ENCODE measurements at places on chromosomes 6 and 20.

DNA sequence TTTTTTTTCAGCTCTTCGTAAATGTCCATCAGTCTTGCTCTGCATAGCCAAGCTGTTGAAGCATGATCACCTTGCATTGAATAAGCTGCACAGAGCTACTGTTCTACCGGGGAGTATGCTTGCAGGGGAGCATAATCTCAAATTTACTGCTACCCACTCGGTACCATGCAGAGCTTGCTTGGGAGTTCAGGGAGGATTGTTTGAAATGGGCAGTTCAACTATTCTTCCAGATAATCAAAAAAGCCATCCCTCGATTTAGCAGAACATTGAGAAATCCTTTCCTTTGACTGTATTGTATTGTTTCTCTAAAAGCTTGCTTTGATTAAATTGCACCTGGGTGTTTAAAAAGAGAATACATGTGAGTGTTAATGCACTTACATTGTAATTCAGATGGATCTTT, 332.6 kb downstream of the UTRN start:
- no peak for DNase-seq

DNA sequence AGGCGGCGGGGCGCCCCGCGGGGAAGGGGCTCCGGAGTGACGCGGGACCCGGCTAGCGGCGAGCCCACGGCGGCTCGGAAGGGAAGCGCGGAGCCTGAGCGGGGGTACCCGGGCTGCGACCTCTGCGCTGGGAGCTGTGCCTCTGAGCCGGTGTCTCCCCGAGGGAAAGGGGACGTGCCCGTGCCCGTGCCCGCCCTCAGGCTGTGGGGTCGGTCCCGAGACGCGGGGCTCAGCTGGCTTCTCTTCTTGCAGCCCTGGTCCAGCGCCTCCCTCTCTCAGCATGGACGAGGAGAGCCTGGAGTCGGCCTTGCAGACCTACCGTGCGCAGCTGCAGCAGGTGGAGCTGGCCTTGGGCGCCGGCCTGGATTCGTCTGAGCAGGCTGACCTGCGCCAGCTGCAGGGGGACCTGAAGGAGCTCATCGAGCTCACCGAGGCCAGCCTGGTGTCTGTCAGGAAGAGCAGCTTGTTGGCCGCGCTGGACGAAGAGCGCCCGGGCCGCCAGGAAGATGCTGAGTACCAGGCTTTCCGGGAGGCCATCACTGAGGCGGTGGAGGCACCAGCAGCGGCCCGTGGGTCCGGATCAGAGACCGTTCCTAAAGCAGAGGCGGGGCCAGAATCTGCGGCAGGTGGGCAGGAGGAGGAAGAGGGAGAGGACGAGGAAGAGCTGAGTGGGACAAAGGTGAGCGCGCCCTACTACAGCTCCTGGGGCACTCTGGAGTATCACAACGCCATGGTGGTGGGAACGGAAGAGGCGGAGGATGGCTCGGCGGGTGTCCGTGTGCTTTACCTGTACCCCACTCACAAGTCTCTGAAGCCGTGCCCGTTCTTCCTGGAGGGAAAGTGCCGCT, 686 bp downstream of the ZGPAT start:
- no peak for DNase-seq

DNA sequence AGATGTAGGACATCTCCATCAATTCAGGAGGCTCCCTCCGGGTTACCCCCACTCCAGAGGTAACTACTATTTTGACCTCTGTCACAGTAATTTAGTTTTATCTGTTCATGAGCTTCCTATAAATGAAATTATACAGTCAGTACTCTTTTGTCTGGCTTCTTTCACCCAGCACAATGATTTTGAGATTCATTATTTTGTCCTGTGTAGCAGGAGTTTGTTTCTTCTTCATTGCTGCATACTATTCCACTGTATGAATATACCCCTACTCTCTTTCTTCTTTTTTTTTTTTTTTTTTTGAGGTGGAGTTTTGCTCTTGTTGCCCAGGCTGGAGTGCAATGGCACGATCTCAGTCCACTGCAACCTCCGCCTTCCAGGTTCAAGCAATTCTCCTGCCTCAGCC, 11.8 kb upstream of the AP5S1 start:
- no peak for DNase-seq

GRCh38 chr20:49865559-49865958, 49.8 kb downstream of the SPATA2 start:
- DNase-seq, result no peak

GRCh38 chr6:132132924-132133639, 181.9 kb upstream of the CCN2 start:
- DNase-seq, result no peak

- DNase-seq, result no peak
Measured at GRCh38 chr20:56985066-56985685, 281.3 kb downstream of the BMP7 start.

DNA sequence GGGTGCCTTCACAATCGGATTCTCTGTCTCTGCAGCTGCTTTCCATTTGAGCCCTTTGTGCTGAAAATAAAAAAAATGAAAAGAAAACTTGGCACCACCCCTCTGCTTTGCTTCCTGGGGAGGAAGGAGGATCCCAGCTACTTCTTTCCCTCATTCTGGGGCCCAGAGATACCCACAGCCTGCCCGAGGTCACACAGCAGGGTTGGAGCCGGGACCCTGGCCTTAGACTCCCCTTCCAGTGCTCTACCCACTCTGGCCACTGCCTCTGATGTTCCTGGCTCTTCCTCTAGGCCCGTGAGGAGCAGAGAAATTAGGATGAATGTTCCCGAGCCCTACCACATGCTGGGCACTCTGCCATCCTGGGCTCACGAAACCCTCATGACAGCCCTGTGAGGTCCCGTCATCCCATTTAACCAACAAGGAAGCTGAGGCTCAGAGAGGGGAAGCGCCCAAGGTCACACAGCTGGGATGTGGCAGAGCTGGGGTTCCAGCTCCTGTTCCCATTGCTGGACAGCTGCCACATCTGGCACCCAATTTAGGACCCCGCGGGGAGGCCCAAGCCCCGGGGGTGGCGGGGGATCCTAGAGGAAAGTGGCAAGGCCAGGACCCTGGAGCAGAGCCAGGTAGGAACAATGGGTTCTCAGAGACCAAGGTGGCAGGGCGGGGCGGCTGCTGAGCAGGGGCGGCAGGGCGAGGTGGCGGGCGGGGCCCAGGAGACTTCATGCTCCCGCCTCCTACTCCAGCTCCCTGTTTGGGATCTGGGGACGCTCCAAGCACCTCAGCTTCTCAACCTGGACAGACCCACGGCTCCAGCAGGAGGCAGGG, 76.6 kb downstream of the CEBPB start:
- DNase-seq, result no peak

GRCh38 chr20:50054626-50055511, 58.1 kb downstream of the UBE2V1 start:
- no peak for DNase-seq

DNA sequence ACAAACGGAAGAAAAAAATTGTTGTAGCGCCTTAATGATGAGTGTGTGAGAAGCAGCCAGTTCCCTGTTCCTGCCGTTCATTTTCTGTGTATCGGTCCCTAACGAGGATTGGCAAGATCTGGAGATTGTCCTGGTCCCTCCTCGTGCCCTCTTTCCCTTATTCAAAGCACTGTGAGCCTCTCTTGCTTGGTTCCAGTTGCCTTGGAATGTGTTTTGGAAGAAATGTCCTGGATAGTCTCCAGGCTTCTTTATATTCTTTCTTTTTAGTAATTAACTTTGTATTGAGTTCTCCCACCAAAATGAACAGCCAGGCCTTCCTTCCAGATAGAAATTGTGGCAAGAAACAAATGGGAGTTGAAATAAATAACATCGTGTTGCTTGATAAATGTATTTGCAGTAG, 348.3 kb downstream of the CDH26 start:
- no peak for DNase-seq

DNA sequence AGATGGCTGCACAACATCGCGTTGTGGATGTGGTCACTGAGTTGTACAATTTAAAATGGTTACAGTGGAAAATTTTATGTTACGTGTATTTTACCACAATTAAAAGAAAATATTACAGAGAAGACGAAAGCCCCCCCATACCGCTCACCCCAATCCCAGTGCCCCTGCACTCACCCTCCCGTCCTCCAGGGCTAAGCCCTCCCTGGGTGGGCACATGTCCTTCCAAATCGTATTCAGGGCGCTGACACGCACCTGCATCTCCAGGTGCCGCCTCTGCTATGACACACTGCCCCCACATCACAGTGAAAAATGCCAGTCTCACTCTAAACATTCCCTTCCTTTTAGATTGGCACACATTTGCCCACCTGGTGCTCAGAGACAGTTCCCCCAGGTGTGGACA, 49.4 kb downstream of the PSMG4 start:
- DNase-seq, result no peak

- no peak for DNase-seq
Measured at GRCh38 chr6:6312901-6313441, 7.5 kb downstream of the F13A1 start.

- no peak for DNase-seq
Measured at GRCh38 chr6:24543683-24544082, 48.9 kb downstream of the ALDH5A1 start.

DNA sequence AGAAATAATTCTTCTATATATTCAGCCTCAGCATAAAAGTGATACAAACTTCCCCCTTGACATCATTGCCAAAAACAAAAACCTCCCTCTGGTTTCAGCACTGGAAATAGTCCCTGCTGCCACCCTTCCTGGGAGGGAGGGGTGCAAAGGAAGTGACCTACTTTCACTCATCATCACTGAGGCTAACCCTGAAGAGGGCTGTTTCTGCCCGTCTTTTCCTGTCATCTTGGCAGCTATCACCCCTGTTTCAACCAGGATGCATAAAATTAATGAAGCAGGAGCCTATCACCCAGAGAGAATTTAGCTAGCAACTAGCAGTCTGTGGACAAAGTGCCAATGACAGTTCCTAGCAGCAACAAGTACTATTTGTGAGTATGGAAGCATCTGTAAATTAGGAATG, 397.8 kb downstream of the LAMA2 start:
- DNase-seq, result no peak

DNA sequence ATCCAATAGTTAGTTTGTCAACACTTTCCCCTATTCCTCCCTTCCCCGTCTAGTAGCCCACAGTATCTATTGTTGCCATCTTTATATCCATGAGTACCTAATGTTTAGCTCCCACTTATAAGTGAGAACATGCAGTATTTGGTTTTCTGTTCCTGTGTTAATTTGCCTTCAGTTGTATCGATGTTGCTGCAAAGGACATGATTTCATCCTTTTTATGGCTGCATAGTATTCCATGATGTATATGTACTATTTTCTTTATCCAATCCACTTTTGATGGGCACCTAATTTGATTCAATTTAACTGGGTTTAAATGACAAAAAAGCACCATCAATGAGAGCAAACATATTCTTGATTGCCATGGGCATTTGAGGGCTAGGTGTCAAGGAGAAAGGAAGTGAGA, 321.5 kb upstream of the TBX18 start:
- DNase-seq, result no peak

GRCh38 chr20:48722737-48723191, 105.0 kb downstream of the PREX1 start:
- DNase-seq, result peak; percentile 89

GRCh38 chr6:31060145-31060544, 49.9 kb downstream of the MUC22 start:
- DNase-seq, result no peak

DNA sequence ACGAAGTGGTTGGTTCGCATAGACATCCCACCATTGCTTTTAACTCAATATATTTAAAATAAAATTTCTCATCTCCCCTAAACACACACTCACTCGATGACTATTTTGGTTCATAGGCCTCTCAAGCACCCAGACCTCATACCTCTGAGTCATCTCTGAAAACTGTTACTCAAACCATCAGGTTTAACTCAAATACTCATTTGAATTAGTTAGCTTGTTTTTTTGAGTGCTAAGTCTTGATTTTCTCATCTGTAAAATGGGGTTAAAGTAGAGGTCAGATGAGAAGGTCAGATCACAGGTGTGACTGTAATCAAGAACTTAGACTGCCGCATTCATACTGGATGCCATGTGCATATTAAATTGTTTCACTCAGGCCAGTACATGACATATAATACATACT, 243.9 kb upstream of the TENT5A start:
- no peak for DNase-seq

- DNase-seq, result no peak
Measured at GRCh38 chr20:64152906-64153305, 11.3 kb upstream of the MYT1 start.

DNA sequence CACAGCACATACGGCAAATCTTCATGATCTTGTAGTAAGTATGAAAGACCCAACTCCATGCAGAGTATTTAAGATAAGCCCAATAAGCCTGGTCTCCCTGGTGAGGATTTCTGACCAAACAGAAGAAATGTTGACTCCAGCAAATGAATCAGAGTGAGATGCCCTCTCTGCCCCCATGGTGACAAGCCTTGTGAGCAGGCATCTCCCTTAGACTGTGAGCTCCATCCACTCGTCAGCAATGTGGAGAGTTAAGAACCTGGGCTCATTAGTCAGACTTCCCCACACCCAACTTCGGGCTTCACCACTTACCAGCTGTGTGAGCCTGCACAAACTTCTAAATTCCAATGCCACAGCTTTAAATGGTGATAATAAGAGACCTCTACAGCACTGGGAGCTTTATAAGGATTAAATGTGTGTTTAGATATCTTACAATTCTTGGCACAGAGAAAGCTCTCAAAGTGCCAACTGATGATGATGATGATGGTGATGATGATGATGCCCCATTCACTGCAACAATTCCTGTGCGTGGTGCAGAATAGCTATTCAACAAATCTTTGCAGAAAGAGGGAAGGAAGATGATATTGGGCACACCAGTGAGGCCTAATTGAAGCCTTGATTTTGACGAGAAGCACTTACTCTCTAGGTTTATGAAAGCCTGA, 253.4 kb upstream of the TAB2 start:
- no peak for DNase-seq

DNA sequence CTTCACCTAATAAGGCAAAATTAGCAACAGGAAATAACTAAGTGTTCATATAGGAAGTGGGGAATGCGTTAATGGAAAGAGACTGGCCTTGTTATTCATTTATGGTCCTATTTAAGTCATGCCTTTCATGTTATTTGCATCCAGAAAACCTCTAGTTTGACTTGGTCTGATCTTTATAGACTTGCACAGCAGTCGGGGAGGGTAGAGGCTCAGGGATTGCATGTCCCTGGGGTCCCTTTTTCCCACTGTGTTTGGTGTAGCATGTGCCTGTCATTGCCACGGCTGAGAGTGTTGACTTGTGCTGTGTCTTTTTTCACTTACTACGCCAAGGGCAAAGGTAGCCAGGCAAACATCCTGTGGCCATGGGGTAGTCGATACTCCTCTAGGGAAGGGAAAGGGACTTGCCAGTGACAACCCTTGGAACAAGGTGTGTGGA, 105.4 kb upstream of the RIN2 start:
- no peak for DNase-seq

GRCh38 chr6:162244031-162244430, 483.5 kb downstream of the PRKN start:
- no peak for DNase-seq

DNA sequence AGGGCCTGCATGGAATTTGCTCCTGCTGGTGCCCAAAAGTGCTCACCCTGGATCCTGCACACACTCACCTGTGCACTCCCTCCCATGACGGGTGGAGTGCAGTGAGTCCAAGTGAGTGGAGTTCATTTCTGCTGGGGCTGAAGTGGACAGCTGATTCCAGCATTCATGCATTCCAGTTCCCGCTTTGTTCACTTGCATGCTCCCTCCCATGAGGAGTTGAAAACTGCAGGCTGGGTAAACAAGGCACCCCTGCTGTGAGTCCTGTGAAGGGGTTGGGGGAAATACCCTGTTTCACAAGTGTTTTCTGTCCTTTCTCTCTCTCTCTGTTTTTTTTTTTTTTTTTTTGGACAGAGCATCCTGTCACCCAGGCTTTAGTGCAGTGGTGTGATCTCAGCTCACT, 454.1 kb upstream of the NOX3 start:
- no peak for DNase-seq

GRCh38 chr6:39197521-39197920, 31.8 kb downstream of the KCNK5 start:
- DNase-seq, result no peak

GRCh38 chr6:168159506-168159905, 80.5 kb upstream of the FRMD1 start:
- DNase-seq, result no peak

All from MG63 (cell line).